ENCODE measurements at places on chromosomes 3 and 15.

- no peak for DNase-seq
These were observed 330.4 kb upstream of the LRRFIP2 start for GRCh38 chr3:37504583-37505357.

- DNase-seq = no peak
These were observed 95.1 kb upstream of the PHLDB2 start for GRCh38 chr3:111763968-111764367.

GRCh38 chr15:93362821-93363220 is 273.8 kb upstream of the RGMA start:
- DNase-seq = no peak

GRCh38 chr3:13309004-13309403 is 111.1 kb downstream of the NUP210 start:
- no peak for DNase-seq

All from T-cell (primary cell).